Stimulated activated CD4-positive, alpha-beta T cell treated with anti-CD3 and anti-CD28 coated beads, Interleukin-12 subunit alpha, Interleukin-12 subunit beta, amount 100 ng/mL, for 48 hours (primary cell): ENCODE measurements at places on chromosomes 7 and 10.
A peak's percentile ranks its signal among the peaks of the same experiment; 100 is the strongest.

DNA sequence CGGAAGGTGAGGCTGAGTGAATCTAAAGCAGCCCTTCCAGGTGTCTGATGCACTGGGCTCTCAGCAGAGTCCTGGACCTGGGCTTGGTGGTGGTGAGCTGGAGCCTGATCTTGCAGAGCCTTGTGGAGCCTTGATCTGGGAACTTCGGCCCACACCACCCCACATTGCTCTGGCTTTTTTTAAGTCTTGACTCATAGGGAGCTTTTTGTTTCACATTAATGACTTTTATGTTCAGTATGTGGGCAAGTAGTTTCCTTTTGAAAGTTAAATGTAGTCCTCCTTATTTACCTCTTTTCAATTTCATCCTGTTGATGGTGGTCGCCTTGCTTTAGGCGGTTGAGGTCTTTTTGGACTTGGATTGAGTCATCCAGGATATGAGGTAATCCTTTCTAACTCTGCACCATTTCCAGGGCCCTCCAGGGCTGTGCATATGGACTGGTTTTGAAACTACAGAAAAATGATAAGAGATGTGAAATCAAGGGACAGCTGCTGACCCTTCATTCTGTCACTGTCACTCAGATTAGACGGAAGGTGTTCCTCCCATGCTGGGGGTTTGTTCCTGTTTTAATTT, 2.9 kb upstream of the NRAP start:
- no peak for DNase-seq

DNA sequence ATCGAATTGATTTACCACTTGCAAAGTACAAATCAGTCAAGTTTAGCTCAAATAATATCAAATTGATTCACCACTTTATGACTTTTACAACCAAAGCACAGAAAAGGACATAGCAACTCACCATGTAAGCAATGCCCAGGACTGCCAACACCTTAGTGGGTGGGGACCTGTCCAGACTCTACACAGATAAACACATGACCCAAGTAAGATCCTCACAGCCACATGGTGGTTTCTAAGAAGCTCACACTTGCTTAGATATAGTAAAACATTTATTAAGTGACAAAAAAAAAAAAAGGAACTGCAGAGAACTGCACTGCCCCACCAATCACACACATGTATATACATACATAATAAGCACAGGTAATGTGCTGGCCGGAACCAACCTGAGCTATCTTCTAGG, 116.2 kb downstream of the SLC25A13 start:
- DNase-seq: no peak

GRCh38 chr10:43673471-43673870, 24.8 kb upstream of the ZNF32 start:
- DNase-seq: no peak

DNA sequence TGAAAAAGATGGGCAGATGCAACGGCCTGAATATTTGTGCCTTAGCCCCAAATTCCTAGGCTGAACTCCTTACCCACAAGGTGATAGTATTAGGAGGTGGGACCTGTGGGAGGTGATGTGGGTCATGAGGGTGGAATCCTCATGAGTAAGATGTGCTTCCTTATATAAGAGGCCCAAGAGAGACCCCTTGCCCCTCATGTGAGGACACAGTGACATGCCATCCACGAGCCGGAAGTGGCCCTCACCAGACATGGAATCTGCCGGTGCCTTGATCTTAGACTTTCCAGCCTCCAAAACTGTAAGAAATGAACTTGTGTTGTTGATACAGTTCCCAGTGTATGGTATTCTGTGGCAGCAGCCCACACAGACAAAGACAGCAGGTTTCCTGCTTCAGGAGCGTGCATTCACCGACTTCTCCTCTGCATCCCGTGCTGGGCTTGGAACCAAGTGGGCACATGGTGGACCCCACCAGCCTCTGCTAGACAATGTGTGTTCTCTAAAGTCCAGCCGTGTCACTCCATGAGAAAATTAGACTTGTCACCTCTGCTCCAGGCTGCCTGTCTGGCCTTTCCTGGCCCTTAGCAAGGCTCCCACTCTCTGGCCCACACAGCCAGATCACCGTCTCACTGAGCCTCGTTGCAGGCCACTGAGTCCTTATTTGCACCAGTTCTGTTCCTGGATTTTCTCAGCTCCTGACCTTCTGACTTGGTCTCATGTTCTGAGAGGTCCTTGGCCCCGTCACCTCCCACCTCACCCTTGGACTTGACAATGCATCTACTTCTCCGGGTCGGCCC, 52.9 kb upstream of the CACUL1 start:
- no peak for DNase-seq

- DNase-seq: no peak
Measured at GRCh38 chr7:138204285-138204981, 128.2 kb downstream of the AKR1D1 start.

- no peak for DNase-seq
Measured at GRCh38 chr7:129792721-129793120, 160.0 kb downstream of the UBE2H start.

GRCh38 chr10:43273543-43273942, 6.7 kb upstream of the RASGEF1A start:
- DNase-seq: no peak

DNA sequence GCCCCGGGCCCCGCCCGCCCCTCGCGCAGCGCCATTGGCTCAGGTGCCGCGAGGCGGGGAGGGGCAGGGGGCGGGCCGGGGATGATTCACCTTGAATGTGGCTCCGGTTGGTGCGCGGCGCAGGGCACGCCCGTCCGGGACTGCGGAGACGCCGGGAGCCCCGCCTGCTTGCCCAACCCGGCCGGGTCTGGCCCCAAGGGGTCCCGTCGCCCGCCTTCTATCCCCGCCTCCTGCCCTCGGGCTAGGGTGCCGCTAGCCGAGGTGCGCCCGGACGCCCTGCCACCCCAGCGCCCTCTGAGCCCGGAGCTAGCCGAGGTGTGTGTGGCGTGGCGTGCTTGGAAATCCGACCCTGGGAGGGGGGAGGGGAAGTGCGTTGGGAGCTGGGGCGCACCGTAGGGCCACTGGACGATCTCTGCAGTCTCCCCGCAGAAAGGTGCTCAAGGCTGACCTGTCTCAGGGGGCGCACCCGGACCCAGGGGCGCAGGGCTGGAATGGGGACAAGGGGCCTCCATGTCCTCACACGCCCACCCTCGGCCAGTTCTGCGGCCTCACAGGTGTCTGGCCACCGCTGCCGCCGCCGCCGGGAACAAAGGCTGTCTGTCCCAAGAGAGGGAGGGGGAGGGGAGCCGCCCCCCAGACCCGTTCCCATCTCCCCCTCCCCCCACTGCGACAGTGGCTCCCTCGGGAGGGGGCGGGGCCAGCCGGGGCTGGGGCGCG, 168.9 kb downstream of the NRF1 start:
- DNase-seq: peak; percentile 61

GRCh38 chr7:91142743-91143142, 121.5 kb upstream of the FZD1 start:
- no peak for DNase-seq

DNA sequence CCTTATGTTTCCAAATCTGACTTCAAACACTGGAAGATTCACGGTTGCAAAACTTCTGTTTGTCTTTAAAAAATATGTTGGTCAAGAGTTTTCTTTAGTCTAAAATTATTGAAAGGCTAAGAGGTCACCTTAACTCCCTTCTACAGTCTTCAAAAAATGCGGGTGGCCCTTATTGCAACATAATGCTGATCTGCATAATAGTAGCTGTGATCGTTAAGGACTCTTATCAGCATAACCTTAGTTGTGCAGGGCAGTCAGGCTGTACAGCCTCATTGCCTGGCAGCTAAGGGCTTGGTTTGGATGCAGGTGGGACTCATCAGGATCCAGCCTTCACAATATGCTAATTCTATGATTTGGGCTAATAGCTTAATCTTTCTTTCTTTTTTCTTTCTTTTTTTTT, 15.0 kb downstream of the KIAA1217 start:
- DNase-seq: no peak

DNA sequence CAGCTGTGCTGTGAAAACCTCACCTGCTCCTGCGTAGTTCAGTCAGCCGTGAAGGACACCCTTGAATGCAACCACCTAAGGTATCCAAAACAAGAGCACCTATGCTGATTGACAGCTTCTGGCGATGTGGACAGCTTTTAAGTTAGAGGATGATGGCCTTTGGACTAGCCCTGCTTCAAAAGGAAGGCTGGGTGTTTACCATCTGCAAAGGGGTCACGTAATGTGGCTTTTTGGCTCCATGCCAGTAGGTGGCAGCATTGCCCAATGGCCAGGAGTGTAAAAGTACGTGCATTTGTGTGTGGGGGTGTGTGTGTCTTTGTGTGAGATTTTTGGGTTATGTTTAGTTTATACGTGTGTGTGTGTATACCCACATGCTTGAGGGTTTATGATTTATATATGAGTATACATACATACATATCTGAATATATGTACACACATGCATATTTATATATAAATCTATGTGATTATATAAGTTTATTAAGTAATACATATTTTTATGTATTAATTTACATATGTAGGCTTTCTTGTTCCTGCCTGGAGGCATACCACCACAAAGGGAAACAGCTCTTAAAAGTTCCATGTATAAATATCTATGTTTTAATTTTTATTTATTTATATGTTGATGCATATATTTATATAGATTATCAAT, 236.3 kb upstream of the ANKRD30A start:
- peak; percentile 48 for DNase-seq

GRCh38 chr10:86020134-86020533, 346.5 kb downstream of the GRID1 start:
- no peak for DNase-seq

- DNase-seq: no peak
Measured at GRCh38 chr10:28644647-28645046, 32.7 kb upstream of the BAMBI start.

DNA sequence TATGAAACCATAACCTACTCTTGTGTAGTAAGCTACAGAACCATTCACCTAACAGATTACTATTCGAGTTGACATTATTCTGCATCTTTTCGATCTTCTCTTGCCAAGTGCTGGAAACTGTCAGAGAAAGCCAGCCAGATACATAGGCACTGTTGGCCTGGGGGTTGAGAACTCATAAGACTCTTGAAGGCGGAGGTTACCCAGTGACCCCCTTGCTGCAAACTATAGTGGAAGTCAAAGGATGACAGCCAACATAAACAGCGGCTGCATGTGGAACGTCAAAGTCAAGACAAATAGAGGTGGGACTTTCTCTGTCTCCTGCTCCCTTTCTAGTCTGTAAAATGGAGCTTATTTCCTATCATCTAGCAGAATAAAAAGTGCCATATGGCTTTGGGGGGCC, 394.2 kb downstream of the LRMDA start:
- no peak for DNase-seq

DNA sequence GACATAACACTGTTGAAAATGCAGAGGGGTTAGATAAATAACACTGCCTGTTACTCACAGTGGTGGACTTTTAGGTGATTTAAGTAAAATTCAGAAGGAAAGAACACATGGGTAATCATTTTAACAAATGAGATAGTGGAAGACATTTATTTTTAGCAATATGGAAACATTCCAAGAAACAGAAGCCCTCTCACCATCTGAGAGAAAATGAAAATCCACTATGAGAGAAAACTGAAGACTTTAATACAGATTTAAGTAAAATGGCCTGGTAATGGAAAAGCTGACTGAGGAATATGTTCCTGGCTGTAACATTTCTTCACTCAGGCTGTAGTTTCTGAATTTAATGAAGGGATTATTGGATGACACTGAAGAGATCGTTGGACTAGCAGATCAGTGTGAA, 12.1 kb upstream of the ZNF786 start:
- DNase-seq: no peak

DNA sequence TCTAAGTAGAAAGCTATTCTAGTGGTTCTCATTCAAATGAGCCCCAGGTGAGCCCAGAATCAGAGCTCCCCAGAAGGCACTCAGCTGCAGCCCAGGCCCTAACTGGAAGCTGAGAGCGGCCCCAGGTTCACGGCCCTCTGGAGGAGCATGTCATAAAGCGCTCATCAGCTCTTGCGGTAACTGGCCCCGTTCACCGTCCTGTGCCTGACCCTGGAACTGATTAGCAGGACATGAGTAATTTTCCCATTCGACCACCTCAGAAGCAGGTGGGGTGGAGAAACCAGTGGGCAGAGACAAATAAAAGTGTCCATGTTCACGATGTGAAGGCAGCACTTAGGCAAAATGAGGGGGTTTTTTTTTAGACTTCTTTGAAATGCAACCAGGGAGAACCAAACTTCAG, 136.1 kb upstream of the LYZL2 start:
- no peak for DNase-seq

GRCh38 chr10:70680899-70681730, 8.8 kb downstream of the ADAMTS14 start:
- DNase-seq: no peak

DNA sequence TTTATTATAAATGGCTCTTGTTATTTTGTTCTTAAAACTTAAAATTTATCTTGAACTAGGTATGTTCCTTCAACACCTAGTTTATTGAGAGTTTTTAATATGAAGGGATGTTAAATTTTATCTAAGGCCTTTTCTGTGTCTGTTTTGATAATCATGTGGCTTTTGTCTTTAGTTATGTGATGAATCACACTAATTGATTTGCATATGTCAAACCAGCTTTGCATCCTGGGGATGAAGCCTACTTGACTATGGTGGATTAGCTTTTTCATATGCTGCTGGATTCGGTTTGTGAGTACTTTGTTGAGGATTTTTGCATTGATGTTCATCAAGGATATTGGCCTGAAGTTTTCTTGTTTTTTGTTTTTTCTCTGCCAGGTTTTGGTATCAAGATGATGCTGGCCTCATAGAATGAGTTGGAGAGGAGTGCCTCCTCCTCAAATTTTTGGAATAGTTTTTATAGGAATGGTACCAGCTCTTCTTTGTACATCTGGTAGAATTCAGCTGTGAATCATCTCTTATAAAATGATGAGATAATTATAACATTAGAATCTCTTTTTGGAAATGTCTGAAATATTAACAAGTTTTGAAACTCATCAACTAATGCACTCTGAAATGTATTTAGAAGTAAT, 78.7 kb upstream of the AGR3 start:
- DNase-seq: no peak

DNA sequence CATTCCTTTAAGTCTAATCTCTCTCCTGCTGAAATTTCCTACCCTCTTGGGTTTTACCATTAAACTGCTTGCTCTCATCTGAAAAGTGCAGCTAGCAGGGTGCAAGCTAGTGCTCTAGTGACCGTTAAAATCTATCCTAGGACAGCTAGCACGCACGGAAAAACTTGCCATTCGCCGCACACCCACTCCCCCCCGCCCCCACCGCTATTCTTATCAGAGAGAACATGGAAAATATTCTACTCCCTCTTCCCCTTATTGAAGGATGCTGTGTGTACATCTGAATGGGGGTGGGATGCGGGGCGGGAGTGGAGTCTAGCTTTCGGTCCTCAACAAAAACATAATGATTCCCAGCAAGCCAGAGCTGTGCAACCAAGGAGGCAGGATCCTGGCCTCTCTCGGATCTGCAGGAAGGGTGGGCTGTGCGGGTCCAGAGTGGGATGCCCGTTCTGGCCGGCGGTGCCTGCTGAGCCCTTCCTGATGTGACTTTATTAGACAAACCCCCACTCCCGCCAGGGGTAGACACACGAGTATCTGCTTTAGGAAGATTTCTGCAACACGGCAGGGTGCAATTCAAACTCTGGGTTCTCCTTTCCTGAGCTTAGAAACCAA, 1.1 kb upstream of the ADRA2A start:
- no peak for DNase-seq

- no peak for DNase-seq
Measured at GRCh38 chr7:90582164-90582563, 14.0 kb upstream of the CDK14 start.

GRCh38 chr7:93756890-93757289, 133.7 kb downstream of the TFPI2 start:
- no peak for DNase-seq

GRCh38 chr7:64874562-64875250, 28.4 kb upstream of the ZNF273 start:
- no peak for DNase-seq
